NCI-H82 (cell line): ENCODE measurements at places on chromosomes 5 and 9.

GRCh38 chr5:147804334-147804733 lies 21.8 kb upstream of the JAKMIP2 start:
- no peak for DNase-seq

DNA sequence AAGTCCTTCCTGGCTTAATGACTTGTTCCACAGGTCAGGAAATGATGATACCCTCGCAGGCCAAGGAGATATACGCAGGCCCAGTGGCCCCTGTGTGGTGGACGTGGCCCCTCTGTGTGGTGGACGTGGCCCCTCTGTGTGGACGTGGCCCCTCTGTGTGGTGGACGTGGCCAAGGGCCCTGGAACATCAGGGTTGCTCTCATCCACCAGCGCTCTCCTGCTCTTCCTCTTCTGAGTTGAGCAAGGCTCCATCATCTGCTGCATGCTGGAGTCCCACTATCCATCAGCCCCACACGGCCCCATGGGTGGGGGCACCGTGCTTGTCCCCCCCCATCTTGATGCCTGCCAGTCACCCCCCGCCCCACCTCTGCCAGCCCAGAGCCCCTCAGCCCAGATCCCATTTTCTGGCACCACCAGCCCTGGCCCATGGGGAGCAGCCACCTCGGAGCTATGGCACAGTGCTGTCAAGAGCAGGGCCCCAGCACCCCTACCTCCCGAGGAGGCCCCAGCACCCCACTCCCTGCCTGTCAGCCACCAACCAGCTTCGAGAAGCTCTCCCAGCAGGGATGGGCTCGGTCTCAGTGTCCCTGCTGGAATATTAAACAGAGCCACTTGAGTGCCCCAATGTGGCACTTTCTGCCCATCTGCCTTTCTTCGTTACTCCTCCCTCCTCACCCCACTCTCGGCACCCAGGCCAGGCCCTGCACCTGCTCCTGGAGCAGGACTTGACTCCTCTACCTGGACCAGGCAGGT lies 8.1 kb downstream of the LRRC14B start:
- no peak for DNase-seq

DNA sequence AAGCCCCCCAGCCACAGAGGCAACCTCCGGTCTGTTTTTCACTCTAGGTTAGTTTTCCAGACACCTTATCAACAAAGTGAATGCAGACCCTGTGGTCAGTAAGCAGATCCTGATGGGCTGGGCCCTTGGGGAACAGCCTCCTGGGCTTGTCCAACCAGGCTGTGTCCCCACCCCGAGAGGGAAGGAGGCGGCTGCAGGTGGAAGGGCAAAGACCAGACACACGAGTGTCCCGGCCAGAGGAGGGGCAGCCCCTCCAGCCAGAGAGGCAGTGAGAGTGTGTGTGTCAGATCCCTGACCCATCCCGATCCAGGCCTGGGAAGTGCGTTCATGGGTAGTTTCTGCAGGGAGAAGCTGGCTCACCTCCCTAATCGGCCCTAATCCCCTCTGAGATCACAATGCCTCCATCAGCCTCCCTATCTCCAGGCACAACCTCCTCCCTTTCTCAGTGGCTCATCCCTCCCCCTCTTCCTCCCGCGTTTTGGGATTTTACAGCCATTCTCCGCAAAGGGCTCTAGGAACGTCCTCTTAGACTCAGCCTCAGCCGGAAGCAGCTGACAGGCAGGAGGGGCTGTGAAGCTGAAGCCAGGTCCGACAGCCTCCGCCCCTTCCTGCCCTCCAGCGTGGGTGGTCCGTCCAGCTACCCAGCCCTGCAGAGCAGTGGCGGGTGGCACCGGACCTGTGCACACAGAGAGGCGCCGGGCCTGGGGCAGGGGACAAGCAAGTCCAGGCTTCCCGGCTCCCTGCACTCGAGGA lies 9.7 kb downstream of the SLC12A7 start:
- peak; percentile 47 for DNase-seq

- DNase-seq, result no peak
Observed at GRCh38 chr5:66959653-66960052, 236.9 kb downstream of the CD180 start.

- DNase-seq, result no peak
Observed at GRCh38 chr9:127209948-127210640, 54.5 kb upstream of the GARNL3 start.

- no peak for DNase-seq
Observed at GRCh38 chr5:22751536-22751935, 101.6 kb downstream of the CDH12 start.

DNA sequence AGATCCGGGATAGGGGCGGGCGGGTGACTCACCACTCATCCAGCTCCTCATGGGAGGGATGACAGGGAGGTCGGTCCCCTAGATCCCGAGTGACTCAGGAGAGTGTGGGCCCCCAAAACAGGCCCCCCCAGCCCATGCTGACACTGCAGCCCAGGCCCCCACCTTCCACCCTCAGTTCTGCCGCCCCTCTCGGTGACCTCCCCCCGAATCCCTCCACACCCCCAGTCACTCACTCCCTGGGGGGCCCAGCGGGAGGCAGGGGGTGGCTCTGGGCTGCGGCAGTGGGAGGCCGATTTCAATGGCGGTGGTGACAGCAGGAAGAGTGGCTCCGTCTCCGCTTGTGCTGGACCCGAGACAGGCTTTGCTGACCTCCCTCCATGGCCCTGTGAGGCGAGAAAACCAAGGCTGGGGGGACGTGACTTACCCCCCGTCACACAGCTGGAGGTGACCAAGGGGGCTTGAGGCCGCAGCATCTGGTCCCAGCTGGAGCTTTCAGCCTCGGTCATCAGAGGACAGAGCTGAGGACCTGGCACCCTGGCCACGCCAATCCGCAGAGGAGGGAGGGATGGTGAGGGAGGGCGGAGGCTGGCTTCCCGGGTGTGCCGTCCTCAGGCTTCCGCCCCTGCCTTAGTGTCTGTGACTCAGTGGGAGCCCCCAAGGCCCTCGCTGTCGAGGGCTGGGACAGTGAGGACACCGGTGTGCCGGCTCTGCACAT lies 9.0 kb downstream of the GPSM1 start:
- DNase-seq, result no peak

DNA sequence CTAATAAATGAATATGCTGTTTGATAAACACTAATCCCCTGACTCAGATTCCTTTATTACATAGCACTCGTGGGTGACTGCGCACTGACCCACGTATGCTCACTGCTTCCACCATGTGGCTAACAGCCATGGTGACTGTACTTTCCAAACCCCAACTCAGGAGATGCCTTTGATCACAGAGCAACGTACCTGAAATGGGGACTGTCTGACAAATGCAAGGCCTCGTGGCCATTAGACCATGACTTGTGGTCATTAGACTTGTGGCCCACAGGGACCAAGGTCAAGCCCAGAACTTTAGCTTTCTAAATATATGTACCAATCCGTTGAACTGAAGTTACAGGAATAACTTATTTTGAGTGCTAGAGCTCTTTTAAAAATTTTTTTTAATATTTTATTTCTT lies 46.6 kb downstream of the CYFIP2 start:
- DNase-seq, result peak; percentile 75

- DNase-seq, result no peak
Observed at GRCh38 chr5:56668996-56669395, 146.4 kb upstream of the MAP3K1 start.

GRCh38 chr5:81268521-81269196 lies 32.7 kb upstream of the ZCCHC9 start:
- no peak for DNase-seq

DNA sequence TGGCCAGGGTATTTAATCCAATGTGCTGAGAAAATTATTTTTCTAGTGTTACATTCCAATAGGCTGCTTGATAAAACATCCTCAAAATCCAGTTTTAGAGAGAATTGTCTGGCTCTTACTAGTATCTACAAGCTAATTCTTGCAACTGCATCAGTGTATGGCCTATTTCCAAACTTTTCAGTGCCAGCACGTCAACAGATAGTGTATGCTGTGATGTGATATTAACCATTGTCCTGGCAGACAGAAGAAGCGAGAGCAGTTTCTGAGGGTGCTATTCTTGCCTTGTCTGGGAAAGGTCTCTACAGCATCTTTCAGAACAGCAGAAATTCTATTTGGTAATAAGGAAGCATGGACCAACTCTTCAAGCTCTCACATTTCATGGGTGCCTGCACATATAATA lies 174.2 kb upstream of the CDH12 start:
- no peak for DNase-seq

GRCh38 chr5:107217721-107218130 lies 453.0 kb downstream of the EFNA5 start:
- DNase-seq, result no peak

- no peak for DNase-seq
Observed at GRCh38 chr9:69470186-69470977, 145.4 kb downstream of the ENTREP1 start.

- no peak for DNase-seq
Observed at GRCh38 chr5:87074934-87075541, 192.6 kb upstream of the RASA1 start.

DNA sequence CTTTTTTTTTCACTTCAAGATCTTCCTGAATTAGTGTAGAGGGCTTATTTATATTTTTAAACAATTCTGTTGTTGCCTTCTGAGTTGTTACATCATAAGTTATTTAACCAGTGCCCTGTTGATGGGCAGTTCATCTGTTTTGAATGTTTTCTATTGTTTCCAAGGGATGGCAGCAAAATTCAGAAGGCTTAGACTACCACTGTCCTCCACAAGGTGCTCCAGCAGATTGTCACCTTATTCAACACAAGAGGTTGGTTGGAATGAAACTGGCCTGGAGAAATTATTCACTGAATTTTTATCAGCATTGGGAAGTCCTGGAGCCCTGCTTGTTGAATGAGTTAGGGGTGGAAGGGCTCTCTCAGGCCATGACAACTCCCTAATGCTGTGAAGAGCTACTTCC lies 1.3 kb upstream of the KLHL9 start:
- peak; percentile 3 for DNase-seq

DNA sequence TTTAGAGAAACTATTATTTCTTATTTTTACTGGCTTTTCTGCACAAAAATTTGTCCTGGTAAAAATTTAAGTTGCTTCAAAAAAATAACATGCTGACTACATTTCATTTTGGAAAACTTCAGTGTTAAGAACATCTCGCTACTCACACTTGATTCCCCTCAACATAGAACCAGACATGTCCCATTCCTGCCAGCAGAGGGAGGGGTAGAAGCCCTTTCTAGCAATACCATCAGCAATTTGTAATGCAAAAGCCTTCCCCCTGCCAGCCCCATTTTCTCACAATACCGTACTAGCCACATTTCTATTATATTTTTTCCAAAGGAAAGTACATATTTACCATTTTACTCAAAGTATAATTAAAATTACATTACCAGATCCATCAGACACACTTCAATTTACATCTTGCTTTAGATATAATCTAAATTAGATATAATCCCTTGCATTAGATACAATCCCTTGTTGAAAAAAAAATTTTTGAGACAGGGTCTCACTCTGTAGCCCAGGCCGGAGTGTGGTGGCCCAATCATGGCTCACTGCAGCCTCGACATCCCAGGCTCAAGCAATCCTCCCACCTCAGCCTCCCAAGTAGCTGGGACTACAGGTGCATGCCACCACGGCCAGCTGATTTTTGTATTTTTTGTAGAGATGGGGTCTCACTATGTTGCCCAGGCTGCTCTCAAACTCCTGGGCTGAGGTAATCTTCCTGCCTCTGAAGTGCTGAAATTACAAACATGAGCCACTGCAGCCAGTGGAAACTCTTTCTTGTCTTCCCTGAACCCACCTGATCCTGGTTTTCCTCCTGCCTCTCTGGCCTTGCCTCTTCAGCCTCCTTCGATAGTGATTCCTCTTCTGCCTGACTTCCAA lies 39.6 kb upstream of the IDNK start:
- peak; percentile 68 for DNase-seq

DNA sequence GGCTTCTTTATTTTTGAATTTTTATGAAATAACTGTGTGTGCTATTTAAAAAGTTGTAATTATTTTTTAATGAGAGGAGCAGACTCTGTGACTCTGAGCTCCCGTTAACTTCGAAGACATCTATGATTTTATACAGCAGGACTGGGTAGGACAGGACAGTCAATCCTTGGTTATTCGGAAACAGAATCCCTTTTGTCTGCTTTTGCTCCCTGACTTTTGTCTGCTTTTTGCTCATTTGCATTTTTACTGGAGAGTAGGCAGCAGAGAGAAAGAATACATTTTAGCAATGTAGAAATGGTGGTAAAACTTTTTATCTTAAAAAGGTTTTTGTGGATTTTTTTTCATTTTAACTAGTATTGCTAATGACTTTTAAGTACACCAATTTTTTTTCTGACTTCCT lies 303.6 kb downstream of the ARHGAP26 start:
- no peak for DNase-seq

- DNase-seq, result no peak
Observed at GRCh38 chr9:132756214-132756845, 86.1 kb downstream of the GTF3C4 start.

DNA sequence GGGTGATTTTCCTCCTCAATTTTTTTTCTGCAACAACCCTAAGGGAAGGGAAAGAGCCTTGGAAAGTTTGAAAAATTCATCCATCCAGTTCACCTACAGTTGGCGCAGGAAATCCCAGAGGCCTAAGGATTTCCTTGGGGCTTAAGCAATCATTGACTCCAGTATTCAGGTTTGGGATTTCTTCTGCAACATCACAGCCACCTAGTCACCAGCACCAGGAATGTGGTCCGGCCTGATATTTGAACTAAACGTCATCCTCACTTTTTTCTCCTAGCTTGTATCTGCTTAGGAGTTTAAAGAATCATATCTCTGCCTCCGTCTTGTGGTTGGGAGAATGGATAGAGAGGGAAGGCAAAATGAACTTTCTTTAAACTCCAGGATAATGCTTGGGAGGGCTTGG lies 20.2 kb upstream of the TLE4 start:
- no peak for DNase-seq

DNA sequence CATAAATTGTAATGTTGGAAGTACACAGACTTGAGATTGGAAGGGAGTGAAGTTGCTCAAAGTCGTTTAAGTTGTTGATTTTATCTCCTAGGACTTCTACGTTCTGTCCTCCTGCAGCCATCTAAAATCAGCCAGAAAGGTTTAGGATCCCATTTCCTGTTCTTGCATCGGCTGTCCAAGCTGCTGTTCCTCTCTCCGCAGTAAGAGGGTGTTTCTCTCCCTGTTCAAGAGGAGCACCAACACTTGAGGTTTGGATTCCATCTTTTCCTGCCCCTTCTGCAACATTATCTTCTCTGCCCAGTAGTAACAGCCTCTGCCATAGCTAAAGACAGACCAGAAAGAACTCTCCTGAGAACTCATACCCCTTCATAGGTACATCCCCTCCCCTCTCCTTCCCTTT lies 373.4 kb downstream of the GADD45G start:
- DNase-seq, result peak; percentile 31

GRCh38 chr5:164115420-164115819 lies 610.0 kb downstream of the MAT2B start:
- no peak for DNase-seq

- DNase-seq, result no peak
Observed at GRCh38 chr5:164431634-164432304, 926.4 kb downstream of the MAT2B start.
